ENCODE measurements at places on chromosomes 16 and 17.

DNA sequence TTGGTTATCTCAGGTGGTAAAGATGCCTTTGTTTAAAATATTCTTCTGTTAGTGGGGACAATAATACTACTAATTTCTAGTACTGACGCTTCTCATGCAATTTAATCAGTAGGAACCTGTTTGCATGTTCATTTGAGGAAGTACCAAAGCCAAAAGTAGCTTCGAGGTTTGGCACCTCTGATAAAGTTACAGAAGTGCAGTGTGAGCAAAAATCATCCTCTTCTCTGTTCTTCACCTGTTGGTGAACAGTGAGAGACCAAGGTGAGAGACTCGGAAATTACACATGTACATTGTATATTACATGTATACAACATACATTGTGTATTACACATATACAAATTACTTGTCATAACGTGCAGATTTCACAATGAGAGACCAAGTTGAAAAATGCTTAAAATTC, 404.6 kb downstream of the MAF start:
- DNase-seq = no peak

DNA sequence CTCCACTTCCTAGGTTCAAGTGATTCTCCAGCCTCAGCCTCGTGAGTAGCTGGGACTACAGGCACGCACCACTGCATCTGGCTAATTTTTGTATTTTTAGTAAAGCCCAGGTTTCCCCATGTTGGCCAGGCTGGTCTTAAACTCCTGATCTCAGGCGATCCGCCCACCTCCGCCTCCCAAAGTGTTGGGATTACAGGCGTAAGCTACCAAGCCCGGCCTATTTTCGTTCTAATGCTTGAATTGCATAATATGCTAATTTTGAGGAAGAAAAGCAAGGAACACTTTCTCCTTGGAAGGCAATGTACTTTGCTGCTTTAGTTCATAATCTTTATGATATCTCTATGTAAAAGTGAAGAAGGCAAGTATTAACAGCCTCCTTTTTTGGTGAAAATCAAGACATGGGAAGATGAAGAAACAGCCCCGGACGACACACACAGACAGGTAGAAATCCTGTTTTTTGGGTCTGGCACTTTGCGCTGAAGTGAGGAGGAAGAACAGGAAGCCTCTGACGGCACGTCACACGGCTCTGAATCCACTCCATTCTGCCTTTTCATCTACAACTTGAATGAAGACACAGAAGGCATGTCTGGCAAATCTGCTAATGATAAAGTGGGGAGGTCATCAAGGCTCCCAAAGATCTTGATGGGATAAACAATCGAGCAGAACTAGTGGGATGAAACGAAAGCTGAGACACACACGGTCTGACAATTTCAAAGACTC, 24.9 kb downstream of the VPS53 start:
- DNase-seq = no peak

DNA sequence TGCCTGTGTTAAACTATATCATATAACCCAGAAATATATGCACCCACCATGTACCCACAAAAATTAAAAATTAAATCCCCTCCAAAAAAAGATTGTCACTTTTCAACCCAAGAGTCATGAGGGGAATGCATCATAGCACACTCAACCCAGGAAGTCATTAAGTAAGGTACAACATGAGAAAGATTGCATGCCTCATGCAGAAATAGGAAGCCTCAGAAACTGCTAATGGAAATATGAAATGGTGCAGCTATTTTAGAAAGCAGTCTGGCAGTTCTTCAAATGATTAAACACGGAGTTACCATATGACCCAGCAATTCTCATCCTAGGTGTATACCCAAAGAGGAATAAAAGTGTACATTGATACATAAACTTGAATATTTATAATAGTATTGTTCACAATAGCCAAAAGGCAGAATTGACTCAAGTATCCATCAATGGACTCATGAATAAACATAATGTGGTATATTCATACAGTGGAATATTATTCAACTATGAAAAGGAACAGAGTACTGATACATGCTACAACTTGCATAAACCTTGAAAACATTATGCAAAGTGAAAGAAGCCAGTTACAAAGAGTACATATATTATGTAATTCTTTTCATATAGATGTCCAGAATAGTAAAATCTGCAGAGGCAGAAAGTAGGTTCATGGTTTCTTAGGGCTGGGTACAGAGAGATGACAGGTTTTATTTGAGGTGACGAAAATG, 70.4 kb downstream of the TMEM100 start:
- no peak for DNase-seq

- no peak for DNase-seq
Observed at GRCh38 chr17:80497726-80498241, 21.4 kb upstream of the NPTX1 start.

DNA sequence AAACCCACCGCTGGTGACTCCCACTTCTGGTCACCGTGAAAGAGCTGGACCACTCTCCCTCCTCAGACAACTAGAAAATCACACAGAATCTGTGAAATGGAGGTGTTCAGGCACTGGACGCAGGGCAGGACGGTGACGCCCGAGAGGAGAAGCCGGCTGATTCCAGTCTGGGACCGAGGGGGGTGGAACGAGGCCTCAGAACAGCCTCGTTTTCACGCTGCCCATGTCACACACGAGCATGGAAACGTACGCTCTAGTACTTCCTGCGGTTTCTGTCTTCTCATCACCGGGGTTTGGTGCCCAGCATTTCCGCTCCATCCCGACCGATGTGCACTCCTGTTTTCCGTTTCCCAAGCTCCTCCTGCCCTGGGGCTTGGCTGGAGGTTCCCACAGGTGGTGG, 101.8 kb upstream of the METRNL start:
- DNase-seq = no peak

Measured in GM18507 (cell line).